ENCODE measurements at places on chromosomes 2 and 18.

DNA sequence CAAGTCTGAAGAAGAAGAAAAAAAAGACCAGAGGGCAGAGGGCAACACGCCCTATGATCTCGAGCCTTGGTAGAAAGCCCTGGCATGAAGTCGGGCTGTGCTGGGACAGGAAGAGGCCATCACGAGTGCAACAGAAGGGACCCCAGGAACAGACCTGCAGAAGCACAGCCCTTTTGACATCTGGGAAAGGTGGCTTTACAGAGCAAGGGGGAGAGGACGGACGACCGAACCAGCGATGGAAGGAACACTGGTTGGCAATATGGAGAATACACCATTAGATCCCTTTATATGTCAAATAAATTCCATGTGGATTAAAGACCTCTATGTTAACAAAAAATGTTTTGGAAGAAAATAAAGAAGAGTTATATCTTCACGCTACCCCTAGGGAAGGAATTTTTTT lies 10.7 kb downstream of the KIF1A start:
- DNase-seq = no peak

GRCh38 chr2:59935005-59935404 lies 618.4 kb downstream of the BCL11A start:
- no peak for DNase-seq

- no peak for DNase-seq
These were observed 1058.5 kb downstream of the CBLN2 start for GRCh38 chr18:71485611-71486010.

- no peak for DNase-seq
These were observed 21.6 kb downstream of the KIF1A start for GRCh38 chr2:240798327-240798905.

DNA sequence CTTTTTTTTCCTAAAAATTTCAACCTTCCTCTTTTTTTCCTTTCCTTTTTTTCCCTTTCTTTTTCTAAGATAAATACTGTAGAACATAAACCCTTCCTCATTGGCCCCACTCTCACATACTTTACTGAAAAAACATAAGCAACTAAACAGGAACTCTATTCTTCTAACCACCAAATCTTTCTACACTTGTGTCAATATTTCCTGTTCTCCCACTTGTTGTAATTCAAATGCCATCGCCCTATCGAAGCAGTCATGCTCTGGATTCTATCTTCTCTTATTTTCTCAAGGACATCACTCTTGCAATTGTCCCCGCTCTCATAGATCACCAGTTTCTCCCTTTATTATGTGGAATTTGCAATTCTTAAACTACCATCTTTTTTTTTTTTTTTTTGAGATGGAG lies 20.2 kb upstream of the SSB start:
- no peak for DNase-seq

- no peak for DNase-seq
These were observed 565.9 kb upstream of the ID2 start for GRCh38 chr2:8115966-8116365.

- no peak for DNase-seq
These were observed 200.6 kb downstream of the WDR7 start for GRCh38 chr18:56851774-56852173.

DNA sequence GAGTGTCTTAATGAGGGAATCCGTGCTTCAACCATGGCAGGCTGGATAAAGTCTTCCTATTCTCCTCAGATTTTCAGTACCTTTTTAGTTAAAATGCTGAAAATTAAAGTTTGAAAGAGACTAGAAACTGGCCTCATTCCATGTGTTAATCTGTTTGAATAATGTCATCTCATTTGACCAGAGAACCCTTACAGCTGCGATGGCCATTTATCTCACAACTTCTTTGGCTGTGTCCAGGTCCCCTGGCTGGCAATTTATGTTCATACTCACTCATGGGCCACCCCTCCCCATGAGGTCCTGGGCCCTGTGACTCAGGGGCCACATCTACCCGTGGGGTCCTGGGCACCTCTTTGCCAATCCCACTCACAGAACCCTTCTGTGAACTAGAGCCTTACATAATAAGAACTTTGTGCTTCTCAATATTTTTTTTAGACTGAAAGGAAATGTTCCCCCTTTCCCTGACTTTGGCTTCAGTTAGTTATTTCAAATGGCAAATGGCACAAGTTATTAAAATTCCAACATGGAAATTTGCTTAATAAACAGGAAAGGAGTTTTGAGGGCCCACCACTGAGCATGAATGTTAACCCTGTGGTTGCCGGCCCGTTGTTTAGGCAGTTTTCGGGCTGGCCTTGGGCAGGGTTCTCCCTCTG lies 134.6 kb downstream of the UXS1 start:
- no peak for DNase-seq

DNA sequence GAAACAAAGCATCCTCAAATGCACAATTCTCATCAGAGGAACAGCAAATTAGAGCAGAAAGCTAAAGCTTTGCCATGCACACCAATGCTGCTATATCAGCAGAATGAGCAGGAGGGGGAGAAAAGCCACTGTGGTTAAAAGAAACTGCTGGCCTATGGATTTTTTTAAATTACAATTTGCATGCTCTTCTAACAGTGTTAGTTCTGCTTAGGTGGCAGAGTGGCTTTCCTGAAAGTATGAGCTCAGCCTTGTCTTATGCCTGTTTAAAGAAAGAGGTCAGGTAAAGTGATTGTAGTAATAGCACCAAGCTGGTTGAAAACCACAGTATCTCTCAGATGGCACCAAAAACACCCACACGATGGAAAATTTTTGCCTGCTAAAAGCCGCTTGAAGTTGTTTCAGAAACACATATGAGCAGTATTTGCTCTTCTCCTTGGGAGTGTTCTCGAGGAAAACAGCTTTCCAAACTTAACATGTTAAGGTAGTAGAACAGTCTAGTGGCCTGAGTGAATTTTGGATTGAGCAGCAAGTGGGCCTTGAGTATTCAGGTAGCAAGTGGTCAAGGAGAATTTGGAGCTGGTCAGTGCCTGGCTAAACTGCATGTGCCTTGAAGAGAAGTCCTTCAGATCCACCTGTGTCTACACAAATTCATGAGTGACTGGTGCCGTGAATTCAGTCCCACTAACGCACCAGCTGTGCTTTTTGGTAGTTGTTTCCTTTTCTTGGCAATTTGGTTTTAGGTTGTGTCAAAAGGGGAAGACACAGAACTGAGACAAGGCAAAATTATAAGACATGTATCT lies 19.6 kb upstream of the NDUFV2 start:
- no peak for DNase-seq

- DNase-seq = no peak
These were observed 59.9 kb downstream of the KYNU start for GRCh38 chr2:142937347-142937746.

- no peak for DNase-seq
These were observed 9.9 kb upstream of the ABHD3 start for GRCh38 chr18:21714474-21714873.

DNA sequence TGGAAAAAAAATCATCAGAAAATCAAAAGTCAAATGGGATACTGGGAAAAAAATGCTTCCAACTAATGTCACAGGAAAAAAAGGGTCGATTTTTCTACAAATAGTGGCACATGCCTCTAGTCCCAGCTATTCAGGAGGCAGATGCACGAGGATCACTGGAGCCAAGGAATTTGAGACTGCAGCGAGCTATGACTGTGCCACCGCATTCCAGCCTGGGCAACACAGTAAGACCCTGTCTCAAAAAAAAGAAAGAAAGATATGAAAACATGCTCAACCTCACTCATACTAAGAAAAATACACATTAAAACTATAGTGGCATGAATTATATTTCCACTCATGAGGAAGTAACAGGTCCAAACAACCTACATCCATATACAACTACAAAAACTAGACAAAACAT lies 17.9 kb downstream of the MEMO1 start:
- no peak for DNase-seq

GRCh38 chr2:48756289-48756688 lies 765 bp upstream of the LHCGR start:
- no peak for DNase-seq

- no peak for DNase-seq
These were observed 10.4 kb downstream of the ANKRD44 start for GRCh38 chr2:197300139-197300538.
